Mesendoderm (in vitro differentiated cells): ENCODE measurements at places on chromosomes 7 and 10.

DNA sequence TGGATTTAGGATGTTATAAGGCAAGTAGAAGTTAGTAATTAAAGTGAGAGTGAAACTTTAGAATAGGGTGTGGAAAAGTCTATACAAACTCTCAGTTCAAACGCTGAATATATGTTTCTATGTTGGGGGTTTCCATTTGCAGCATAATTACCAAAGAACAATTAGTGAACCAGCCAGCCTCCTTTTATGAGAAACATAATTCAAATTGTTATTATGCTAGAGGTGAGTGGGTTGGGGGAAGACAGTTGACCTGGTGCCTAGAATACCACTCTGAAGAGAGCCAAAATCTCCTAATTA is 435.8 kb downstream of the MDFIC start:
- DNase-seq: no peak

GRCh38 chr10:24153031-24153430 is 55.9 kb upstream of the KIAA1217 start:
- no peak for DNase-seq

DNA sequence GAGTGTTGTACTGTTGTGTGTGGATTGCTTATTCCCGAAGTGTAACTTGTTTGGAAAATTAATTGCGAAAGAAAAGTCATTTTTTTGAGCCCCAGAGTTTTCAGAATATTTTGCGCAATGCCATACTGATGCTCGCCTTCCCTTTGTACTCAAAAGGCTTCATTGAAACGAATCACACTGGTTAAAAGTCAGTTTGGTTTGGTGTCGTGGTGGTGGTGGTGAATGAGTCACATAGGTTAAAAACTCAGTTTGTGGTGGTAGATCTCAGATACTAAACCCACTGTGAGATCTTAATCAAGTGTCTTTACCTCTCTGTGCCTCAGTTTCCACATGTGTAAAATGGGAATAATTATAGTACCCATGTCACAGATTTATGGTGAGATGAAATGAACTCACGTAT is 61.1 kb upstream of the IL6 start:
- no peak for DNase-seq

DNA sequence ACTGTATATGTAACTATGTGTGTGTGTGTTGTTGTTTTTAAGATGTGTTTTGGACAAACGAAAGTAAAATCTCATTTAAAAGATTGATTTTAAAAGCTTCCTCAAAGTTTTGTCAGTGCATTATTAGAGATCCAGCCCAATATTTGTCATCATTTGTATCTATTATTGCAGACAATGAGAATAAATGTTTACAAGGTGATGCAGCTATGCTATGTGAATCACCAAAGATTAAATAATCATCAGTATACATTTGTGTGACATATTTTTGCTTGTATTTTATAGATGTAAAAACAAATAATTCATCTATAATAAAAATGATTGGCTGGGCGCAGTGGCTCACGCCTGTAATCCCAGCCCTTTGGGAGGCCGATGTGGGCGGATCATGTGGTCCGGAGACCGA is 35.3 kb upstream of the RTKN2 start:
- DNase-seq: no peak

DNA sequence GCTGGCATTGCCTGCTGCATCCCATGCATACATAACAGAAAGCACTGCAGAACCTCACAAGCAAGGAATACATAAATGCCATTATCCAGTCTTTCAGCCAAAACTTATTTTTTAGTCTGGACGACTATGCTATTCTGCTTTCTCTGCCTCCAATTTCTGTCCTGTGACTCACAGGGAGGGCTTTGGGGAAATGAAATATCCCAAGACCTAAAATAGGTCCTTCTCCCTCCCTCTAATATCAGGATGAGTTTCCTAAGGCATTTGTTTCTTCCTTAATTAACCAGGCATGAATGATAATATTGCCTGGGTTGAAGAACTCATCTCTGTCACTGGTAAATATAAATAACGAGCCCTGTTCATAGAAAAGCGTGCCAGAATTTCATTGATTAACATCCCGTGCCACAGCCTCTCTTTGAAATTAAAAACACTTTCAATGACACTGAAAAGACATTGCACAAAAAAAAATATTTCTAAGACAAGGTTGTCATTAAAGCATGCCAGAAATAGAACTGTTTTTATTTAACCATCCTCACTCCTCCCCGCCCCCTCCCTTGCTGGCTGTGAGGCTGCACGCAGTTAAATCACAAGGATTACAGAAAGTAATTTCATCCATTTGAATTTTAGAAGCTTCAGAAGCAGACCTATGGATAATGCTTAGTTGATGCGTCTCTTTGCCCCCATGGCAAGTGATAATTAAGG is 103.0 kb upstream of the ANKRD1 start:
- no peak for DNase-seq

DNA sequence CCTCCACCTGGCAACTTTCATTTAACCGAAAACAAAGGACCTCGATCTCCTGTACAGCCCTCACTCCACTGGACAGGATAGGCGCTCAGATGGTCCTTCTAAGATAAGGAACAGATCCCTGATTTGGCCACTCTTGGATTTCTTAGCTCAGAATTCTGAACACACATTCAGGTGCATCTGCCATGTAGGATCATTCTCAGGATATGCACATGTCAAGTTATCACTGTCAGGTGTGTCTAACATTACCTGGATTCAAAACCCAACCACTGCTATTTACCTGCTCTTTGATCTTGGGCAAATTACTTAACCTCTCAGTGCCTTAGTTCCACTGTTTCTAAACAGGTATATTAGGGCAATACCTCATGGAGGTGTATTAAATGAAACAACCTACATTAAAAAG is 12.2 kb upstream of the ADD3 start:
- DNase-seq: no peak

DNA sequence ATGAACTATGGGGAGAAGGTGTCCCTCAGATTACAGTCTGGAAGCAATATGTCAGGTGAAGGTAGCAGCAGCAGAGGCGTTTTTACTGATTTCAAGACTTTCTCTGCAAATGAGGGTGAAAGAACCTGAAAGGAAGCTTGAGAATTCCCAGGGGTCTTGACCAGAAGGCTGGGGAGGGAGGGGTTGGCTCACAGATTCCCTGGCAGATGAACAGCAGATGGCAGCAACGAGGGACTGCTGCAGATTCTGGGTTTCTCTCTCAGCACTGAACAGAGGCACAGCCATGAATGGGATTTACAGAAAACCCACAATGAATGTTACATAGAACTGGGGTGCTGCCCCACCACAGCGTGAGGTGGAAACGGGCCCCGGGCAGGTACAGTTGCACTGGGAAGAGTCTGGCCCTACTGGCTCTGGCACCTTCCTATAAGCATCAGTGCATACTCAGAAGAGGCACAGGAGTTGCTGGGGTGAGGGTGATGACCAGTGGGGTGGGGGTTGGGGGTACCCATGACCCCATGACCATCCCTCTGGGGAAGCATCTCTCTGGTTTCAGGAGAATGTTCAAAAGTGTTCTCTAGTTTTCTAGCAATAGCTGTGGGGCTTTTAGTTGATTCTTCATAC is 317.8 kb downstream of the SH2D4B start:
- peak; percentile 78 for DNase-seq

DNA sequence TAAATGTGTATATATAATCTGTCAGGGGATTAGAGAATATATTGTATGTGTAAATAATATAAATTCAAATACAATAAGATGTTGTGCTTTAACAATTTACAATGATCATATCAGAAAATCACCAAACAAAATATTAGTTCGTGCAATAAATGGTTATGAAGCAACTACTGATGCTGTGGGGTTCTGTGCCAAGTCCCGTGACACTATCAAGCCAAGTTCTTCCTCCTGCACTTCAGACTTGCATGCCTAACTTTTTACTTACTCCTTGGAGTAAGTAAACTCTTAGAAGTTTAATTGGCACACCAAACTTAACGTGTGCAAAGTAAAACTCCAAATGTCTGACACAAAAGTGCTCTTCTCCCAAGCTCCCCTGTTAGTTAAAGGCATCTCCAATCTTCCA is 26.5 kb upstream of the TMEM254 start:
- DNase-seq: no peak

GRCh38 chr7:69204943-69205342 is 393.3 kb upstream of the AUTS2 start:
- DNase-seq: peak; percentile 8
